ENCODE measurements at places on chromosomes 5 and 9.

GRCh38 chr9:128706671-128707381, 4.5 kb downstream of the PKN3 start:
- no peak for ATAC-seq

DNA sequence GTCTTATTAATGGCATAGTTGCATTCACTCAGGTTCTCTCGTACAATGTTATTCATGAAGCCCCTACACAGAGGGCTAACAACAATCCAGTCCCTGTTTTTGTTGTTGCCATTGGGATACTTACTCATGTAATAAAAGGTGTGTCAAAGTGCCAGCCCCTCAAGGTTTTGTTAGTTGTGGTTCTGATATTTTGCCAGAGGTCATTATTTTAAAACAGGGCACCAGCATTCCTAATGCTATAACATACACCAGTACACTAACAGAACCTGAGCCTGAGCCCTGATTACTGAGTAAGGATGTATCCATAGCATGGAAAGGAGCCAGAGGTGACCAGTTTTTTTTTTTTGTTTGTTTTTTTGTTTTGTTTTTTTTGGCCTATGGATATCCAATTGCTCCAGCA, 50.2 kb downstream of the SMC2 start:
- no peak for ATAC-seq

- no peak for ATAC-seq
Observed at GRCh38 chr9:136173648-136174290, 31.2 kb downstream of the LHX3 start.

DNA sequence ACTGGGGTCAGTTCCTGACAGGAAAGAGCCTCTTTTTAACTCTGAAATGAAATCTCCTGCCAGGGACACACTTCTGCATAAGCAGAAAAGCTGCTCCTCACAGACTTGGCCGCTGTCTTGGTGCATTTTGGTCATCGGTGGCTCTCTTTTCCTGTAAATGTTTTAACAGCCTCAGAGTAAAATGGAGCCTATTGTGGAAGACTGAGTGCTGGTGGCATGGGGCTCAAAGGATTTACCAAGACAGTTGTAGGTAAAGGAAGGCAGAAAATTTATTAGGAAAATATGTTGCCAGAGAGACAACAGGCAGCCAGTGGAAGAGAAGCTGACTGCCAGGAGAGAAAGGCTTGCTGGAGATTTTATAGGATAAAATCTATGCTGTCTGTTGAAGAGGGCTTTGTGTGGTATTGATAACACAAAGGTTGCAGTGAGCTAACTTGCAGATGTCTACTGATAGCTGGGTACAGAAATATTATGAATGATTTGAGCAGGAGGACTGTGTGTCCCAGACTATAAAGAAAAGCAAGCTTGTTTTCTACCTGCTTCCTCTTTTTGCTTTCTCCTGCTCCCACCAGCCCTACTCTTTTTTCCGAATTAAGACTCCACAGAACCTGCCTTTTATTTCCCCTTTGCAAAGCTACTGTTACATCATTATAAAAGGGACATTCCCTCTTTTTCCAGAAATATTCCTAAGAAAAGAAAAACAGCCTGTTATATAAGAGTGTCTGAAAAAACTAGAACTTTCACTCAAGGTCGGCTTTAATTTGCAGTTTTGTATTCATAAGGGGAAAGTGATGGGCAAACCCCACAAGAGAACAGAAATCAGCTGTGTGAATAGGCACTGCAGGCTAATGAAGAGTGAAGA, 27.9 kb upstream of the IFNA14 start:
- no peak for ATAC-seq

DNA sequence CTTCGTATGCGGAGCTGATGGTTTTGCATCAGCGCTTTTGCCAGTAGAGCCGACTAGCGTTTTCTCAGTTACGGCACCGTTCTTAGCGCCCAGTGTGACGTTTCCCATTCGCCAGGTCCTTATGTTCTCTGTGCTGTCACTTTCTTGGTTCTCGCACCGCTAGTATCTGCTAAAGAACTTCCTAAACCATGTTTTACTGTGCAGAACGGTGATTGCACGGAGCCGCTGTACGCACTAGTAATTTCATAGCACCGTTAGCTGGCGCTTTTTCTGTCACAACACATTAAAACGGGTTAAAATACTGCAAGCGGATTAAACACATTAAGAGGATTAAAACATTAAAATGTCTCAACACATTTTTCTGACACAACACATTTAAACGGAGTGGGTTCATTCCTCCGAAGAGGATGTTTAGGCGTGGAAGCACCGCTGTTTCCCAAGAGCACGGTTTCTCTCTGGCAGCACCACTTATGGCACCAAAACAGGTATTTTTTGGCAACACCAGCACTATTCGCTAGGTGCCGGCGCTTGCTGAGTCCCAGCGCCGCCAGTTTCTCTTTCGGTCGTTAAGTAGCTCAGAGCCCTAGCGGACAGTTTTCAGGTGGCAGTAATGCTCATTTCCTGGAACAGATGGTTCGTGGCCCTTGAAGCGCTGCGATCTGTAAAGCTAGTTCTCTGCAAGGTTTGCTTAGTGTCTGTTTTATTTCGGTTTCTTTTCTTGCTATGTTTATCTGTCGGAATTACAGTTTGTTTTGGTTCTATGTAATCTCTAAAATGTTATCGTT, 20.3 kb downstream of the ANXA2R start:
- ATAC-seq: peak; percentile 52

DNA sequence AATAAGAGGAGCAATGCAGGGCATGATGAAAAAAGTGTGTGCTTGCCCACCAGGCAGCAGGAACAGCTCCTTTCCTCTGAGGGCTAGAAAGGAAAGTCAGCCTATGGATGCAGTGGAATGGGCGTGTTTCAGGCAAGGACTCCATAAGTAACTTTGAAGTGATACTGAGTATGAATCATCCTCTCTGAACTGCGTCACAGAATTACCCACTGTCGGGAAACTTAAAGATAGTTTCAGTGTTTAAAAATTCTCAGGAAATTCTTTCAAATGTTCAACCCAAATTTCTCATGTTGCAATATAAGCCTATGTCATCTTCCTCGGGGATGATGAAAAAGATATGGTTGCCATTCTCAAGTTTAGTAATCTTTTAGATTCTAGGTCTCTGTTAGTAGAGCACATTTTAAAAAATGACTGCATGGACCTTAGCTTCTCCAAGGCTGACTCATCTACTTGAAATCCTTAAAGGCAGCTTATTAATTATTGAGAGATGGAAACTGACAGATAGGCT, 27.7 kb downstream of the PTCD2 start:
- ATAC-seq: peak; percentile 53

GRCh38 chr5:140340605-140341121, 5.7 kb downstream of the HBEGF start:
- no peak for ATAC-seq

- ATAC-seq: no peak
Observed at GRCh38 chr9:89375191-89375760, 57.0 kb downstream of the SECISBP2 start.

DNA sequence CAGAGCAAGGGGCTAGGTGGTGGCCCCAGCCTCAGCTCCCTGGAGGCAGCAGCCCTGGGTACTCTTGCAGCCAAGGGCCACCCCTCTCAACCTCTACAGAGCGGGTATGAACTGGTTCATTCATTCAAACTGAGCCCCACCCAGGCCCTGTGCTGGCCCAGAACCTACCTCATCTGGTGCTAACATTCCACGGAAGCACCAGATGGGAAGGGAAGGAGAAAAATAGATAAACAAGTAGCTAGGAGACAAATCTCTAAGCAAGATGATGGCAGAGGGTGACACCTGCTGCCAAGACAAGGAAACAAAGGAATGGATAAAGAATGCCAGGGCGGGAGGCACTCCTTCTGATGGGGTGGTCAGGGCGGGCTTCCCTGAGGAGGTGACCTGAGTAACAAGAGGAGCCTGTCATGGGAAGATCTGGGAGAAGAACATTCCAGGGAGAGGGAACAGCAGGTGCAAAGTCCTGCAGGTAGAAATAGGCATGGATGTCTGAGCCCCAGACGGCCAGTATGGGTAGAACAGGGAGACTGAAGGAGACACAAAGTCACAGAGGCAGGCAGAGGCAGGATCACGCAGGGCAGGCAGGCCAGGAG, 6.1 kb downstream of the ST6GALNAC4 start:
- ATAC-seq: no peak

- ATAC-seq: no peak
Observed at GRCh38 chr5:29005386-29005785, 1967.0 kb upstream of the CDH9 start.

- peak; percentile 3 for ATAC-seq
Observed at GRCh38 chr5:150671509-150672236, 10.6 kb downstream of the MYOZ3 start.

- ATAC-seq: no peak
Observed at GRCh38 chr5:35674049-35674448, 56.4 kb downstream of the SPEF2 start.

DNA sequence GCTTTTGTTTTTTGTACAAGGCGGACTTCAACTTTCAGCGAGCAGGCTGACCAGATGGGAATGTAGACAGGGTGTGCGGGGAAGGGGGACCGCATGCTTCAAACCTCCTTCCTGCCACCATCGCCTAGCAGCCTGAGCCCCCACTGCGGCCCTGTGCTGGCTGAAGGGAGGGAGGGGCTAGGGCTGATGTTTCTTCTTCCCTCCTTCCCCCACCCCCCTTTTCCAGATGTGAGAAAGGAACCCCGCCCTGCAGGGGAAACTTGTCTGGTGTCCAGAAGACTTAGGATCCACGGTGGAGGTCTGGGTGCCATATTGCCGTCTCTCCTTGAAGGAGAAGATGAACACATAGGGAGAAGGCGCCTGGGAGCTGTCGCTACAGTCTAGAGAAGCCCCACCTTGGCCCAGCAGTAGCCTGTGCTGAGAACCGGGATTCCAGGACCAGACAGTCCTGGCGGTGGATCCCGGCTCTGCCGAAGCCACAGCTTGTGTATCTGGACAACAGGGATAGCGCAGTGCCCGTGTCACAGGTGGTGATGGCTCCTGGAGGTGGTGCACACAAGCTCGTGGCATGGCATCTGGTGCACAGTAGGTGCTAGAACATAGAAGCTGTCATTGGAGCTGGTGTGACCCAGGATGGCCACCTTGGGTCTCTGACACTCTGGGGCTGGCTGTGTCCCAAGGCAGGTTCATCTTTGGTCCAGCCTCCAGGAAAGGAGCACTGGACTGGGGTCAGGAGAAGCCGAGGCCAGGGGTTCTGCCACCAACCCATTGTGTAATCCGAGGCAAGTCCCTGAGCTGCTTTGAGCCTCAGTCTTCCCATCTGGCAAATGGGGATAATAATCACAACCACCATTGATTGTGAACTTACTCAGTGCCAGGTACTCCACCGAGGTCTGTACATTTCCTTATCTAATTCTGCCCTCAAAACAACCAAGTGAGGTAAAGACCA, 205.6 kb downstream of the C9orf50 start:
- ATAC-seq: no peak

GRCh38 chr9:75918154-75918553, 27.7 kb downstream of the PCSK5 start:
- ATAC-seq: no peak

- ATAC-seq: no peak
Observed at GRCh38 chr5:120016717-120017382, 387.5 kb downstream of the FAM170A start.

GRCh38 chr5:151923866-151924476, 680 bp downstream of the GLRA1 start:
- ATAC-seq: no peak

- ATAC-seq: no peak
Observed at GRCh38 chr9:97592126-97592525, 41.0 kb downstream of the TSTD2 start.

DNA sequence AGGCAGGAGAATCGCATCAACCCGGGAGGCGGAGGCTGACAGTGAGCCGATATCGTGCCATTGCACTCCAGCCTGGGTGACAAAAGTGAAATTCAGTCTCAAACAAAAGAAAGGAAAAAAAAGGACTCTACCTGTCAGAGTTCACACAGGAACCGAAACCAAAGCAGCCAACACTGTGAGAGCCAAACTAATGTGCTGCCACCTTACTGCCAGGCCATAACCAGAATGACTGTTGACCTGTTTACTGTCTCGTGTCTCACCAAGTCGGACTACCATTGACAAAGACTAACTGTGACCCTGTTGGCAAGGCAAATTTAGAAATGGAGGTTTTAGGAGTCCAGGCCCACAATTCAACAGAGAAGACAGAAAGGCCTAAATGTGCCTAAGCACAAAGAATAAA, 112.4 kb downstream of the ANXA2R start:
- no peak for ATAC-seq

DNA sequence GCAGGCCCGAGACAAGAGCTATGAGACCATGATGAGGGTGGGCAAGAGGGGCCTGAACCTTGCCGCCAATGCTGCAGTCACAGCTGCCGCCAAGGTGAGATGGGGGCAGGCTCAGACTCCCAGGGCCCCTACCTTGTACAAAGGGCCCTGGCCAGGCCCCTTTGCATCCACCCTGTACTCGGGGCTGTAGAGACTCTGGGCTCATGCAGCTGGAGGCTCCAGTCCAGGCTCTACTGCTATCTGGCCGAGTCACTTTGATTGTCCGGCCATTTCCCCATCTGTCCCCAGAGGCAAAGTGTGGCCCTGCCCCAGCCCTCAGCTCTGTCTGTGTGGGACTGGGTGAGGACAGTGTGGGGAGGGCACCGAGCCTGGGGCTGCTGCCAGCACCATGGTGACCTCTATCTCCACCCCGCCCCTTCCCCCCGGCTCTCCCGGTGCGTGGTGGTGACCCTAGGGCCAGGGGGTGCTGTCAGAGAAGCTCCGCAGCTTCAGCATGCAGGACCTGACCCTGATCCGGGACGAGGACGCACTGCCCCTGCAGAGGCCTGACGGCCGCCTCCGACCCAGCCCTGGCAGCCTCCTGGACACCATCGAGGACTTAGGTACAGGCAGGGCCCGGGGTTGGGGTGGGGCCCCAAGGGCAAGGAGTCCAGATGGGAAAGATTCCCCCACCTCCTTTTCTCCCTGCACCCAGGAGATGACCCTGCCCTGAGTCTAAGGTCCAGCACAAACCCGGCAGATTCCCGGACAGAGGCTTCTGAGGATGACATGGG, 6.1 kb downstream of the REEP2 start:
- ATAC-seq: no peak

- ATAC-seq: no peak
Observed at GRCh38 chr5:171342362-171343111, 33.5 kb downstream of the TLX3 start.

GRCh38 chr9:105132606-105133005, 111.8 kb upstream of the SLC44A1 start:
- no peak for ATAC-seq

GRCh38 chr5:145111420-145111819, 723.7 kb downstream of the PRELID2 start:
- ATAC-seq: no peak

GRCh38 chr5:169289520-169289919, 11.4 kb downstream of the SLIT3 start:
- no peak for ATAC-seq

GRCh38 chr5:160638161-160638742, 213.8 kb downstream of the ATP10B start:
- ATAC-seq: no peak

- ATAC-seq: peak; percentile 43
Observed at GRCh38 chr5:52837068-52837467, 49.4 kb downstream of the ITGA1 start.

DNA sequence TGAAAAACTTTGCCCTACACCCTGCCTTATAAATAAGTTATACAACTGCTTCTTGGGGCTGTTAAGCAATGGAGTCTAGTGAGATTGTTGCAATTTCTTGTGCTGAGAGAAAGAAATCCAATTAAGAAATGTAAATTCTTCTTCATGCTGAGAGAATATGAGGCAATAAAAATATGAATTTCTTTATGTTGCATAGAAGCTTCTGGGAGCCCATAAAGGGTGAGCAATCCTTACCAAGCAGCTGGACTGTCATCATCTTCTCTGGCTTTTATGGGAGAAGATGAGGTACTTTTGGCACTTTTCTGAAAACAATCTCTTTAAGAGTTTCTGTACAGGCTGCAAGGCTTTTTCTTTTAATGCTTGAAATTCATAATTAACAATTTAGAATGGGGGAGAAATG, 204.3 kb downstream of the DMRTA1 start:
- no peak for ATAC-seq
